ENCODE measurements at places on chromosomes 5 and 9.

DNA sequence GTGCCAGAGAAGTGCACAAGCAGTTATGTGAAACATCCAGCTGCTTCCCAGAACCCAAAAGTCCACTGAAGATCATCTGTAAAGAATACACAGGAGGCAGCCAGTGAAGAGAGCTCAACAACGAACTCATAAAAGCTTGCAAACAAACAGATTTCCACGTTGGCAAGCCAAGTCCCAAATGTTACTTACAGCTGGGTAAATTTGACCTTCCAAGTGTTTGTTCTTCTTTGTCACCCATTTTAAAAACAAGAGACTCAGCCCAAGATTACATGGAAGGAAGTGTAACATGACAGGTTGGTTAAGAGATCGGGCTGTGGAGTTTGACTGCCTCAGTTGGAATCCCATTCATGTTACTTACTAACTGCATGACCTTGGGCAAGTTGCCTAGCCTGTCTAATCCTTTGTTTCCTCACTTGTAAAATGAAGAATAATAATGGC is 174.9 kb upstream of the PAPPA start:
- DNase-seq = no peak

DNA sequence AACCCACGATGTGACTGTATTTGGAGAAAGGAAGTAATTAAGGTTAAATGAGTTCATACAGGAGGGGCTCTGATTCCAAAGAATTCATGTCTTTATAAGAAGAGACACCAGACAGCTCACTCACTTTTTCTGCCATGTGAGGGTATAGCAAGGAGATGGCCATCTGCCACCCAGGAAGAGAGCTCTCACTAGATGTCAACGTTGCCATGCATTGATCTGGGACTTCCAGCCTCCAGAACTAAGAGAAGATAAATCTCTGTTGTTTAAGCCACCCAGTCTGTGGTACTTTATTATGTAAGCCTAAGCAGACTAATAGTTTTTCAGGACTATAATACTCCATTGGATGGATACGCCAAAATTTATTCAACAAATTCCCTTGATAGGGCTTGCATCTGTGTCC is 89.8 kb upstream of the RAD23B start:
- DNase-seq = no peak

GRCh38 chr5:21143686-21144085 is 1155.7 kb upstream of the CDH18 start:
- no peak for DNase-seq

GRCh38 chr9:137461663-137462395 is 2.7 kb upstream of the NSMF start:
- no peak for DNase-seq

GRCh38 chr5:4196744-4197143 is 601.1 kb downstream of the IRX1 start:
- DNase-seq = no peak

- peak; percentile 15 for DNase-seq
Measured at GRCh38 chr9:4985386-4986266, 554 bp downstream of the JAK2 start.

DNA sequence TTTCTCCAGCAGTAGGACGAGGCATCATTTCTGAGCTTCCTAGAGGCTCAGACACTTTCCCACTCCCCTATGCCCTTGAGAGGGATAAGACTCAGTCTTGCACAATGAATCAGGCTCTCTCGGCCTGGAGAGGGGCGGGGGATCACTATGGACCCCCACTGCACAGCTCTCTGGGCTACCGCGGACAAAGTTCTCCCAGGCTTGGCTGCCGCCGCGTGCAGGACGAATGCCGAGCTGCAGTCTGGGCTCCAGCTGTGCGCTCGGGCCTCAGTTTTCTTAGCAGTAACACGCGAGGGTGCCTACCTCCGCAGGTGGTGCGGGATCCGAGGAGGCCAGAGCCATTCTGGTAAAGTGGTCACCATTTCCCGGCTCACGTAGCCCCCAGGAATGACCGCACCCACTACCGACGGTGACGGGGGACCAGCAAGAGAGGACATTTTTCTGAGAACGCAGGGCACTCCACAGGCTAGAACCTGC is 3.4 kb upstream of the MYORG start:
- no peak for DNase-seq

DNA sequence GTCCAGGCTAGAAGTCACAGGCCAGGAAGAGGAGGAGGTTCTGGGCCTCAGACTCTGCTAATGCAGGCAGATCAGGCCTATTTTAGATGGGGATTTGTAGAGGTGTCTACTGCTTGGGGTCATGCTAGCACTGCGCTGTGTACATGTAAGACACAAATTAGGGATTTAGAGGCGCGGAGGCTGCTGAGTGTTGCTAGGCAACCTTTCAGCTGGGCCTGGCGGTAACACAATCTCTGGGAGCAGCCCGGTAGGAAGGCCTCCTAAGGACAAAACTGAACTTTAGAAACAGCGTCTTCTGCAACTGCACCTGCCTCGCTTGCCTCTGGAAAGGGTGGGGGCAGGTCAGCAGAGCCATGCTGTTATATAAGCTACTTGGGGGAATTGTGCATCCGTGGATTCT is 147.9 kb downstream of the MACROH2A1 start:
- no peak for DNase-seq

All from activated naive CD4-positive, alpha-beta T cell (primary cell).